GM20000 (cell line): ENCODE measurements at places on chromosomes 4 and X.

DNA sequence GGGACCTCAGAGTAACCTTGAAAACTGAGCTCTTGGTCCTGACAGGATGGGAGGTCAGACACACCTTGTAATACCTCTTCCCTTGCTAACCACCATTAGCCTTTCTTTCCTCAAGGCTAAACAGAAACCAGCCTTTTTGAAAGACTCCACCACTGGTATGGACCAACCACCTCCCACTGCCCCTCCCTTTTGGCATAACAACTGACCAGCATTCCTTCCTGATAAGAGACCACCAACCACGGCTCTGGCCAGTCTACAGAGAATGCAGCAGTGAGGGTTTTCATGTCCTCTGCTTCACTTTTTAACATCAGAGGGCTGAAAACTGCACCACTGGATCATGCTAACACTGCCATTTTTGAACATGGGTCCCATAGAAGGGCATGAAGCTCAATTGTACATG, 100.2 kb upstream of the MID1IP1 start:
- DNase-seq, result no peak

DNA sequence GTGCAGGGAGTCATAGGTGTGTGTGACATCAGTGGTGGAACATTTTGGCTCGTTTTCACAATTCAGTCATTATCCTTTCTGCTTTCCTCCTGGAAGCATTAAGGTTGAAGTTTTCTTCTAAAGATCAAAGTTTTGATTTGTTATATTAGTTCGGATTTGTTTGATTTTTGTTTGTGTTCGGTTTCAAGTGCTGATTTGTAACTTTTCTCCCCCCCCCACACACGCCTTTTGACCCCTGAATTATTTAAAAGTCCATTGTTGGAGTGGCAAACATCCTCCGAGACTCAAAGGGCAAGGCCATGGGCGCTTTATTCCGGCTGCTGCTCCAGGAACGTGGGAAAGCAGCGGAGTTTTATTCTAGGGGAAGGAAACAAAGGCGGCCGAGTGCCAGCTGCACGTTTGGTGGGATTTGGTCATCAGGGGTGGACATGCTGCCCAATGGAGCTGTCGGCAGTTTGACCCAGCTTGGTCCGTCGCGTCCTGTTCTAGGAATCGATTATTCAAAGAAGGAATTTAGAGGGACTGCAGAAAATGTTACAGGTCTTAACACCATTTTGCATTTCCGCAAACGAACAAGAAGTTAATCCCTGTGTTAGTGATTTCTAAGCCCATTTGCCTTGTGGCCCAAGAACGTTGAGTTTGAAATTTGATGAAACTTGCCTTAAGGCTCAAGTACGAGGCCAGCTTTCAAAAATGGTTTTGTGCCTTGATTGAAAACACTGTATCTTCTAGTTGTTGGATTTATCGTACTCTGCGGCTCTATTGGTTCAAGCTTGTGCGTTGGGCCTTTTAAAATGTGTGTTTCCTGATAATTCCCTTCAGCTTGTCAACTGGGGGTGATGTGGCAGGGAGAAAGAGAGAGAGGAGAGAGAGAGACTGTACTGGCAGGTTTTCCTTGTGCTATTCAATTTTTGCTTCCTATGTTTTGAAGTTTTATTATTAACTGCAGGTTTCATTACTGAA, 565 bp upstream of the ZNF41 start:
- no peak for DNase-seq

- no peak for DNase-seq
Observed at GRCh38 chr4:189787216-189788031, 153.2 kb upstream of the FRG1 start.

GRCh38 chrX:17247144-17247543, 127.9 kb upstream of the NHS start:
- no peak for DNase-seq

DNA sequence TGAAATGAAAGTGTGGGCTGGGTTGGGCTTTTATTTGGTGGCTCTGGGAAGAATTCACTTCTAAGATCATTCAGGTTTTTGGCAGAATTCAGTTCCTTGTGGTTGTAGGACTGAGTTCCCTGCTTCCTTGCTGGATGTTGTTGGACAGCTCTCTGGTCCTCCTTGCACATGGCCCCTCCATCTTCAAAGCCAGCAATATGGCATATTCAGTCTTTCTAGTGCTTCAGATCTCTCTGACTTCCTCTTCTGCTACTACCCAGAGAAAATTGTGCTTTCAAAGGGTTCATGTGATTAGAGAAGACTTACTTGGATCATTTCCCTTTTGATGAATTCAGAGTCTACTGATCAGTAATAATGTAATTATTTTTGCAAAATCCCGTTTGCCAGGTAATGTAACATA, 12.8 kb upstream of the IGFBP7 start:
- DNase-seq, result no peak

- no peak for DNase-seq
Observed at GRCh38 chr4:20787940-20788665, 87.8 kb downstream of the PACRGL start.

DNA sequence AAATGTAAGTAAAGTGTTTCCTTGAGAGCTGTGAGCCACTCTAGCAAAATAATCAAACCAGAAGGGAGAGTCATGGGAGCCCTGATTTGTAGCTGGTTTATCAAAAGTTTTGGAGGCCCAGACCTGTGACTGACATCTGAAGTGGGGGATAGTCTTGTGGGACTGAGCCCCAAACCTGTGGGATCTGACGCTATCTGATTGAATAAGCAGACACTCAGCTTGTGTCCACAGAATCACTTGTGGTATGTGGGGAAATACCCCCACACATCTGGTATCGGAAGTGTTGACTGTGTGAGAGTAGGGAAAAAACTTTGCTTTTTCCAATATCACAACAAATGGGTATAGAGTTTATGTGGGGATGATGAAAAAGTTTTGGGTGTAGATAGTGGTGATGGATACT, 35.4 kb downstream of the FUNDC1 start:
- DNase-seq, result peak; percentile 4

- no peak for DNase-seq
Observed at GRCh38 chrX:49042581-49043219, 457 bp downstream of the TFE3 start.

DNA sequence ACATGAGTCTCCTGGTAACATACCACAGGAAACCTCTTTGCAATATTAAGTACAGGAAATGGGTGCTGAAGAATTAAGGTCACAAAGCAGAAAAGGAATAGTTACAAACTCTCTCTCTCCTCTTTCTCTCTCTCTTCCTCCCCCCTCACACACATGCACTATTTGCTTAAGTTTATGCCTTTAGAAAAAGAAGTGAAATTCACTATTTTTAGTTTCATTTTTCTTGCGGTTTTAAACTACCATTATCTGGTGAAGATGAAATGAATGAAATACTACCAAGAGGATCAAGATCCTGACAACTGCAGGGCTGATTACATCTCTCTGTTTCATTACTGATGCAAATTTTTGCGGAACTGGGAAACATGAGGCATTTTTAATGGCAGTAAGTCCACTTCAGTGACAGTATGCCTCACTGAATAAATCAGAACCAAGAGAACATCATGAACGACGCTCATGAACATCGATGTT, 64.3 kb upstream of the FTHL17 start:
- peak; percentile 37 for DNase-seq

GRCh38 chrX:106774981-106775380, 27.5 kb upstream of the TBC1D8B start:
- no peak for DNase-seq

DNA sequence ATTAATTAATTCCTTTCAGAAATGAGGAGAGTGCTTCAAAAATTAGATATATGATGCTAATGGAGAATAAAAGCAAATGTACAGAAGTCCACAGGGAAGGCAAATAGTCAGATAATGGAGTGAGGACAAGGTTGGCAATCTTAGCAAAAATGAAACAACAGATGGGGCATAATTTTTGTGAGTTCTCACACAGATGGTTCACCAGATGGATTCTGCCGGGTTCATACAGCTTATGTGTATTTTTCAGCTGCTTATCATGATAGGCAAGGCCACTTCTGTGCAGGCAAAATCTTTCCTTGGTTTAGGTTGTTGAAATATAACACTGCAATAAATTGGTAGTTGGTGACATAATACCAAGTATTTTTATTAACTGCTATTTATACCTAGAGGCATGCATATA, 1539.0 kb upstream of the IGFBP7 start:
- no peak for DNase-seq

GRCh38 chr4:87967193-87967592, 8.3 kb upstream of the SPP1 start:
- no peak for DNase-seq

GRCh38 chr4:124206779-124207605, 505.5 kb downstream of the ANKRD50 start:
- DNase-seq, result no peak

GRCh38 chr4:170388255-170388654, 298.5 kb upstream of the AADAT start:
- no peak for DNase-seq
